Fibroblast of the conjunctiva (primary cell): ENCODE measurements at places on chromosomes 7 and 10.

GRCh38 chr10:16909961-16910792, 93.0 kb upstream of the RSU1 start:
- no peak for DNase-seq

DNA sequence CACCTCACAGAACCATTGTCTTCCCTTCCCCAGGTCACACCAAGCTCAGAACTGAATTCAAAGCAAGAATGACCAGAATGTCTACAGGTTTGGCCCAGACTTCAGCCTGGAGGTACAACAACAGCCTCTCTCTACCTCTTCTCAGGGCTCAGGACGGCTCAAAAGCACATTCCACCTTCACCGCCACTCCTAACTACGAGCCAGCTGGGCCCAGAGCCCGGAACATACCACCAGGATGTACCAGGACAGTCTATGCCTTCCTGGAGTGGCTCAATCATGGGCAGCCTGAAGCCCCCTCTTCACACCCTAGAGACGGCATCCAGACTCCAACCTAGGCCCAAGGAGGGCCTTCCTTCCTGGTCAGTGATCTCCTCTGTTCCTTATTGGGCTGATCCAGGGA, 41.6 kb downstream of the ANXA8 start:
- no peak for DNase-seq

GRCh38 chr7:103076764-103077163, 1.8 kb downstream of the ARMC10 start:
- no peak for DNase-seq

- no peak for DNase-seq
Measured at GRCh38 chr7:29322023-29322712, 127.6 kb downstream of the CHN2 start.

DNA sequence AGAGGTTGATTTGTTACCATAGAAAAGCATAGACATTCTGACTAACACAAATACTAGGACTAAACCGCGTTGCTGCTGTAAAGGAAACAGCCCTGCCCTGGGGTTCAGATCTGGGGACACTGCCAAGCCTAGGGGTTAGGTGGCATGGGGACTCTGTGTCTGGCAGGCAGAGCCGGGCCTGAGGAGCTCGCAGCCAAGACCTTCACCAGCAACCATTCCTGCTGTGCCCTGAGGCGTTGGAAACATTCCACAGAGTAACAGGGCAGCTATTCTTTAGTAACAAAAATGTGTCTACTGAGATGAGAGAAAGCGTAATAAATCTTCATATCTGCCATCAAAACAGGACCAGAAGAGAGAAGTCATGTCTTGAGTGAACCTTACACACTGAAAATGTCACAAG, 280.5 kb downstream of the POM121L12 start:
- DNase-seq, result no peak

- DNase-seq, result no peak
Measured at GRCh38 chr7:84548366-84549365, 354.1 kb upstream of the SEMA3A start.

GRCh38 chr7:117237646-117238045, 85.2 kb downstream of the WNT2 start:
- no peak for DNase-seq

DNA sequence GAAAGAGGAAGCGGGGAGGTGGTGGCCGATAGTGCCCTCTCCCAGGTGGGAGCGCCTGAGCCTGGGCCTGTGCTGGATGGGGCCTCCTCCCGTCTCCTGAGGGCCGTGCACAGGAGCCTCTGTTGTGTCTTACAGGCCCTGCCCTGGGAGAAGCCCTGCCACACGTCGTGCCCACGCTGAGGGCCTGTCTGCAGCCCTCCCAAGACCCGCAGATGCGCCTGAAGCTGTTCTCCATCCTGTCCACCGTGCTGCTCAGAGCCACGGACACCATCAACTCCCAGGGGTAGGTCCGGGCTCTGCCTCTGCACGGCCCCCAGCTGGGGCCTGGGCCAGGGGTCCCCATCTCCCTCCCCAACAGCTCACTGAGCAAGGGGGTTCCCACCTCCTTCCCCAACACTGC, 43.3 kb upstream of the PRKAR1B start:
- DNase-seq, result no peak

DNA sequence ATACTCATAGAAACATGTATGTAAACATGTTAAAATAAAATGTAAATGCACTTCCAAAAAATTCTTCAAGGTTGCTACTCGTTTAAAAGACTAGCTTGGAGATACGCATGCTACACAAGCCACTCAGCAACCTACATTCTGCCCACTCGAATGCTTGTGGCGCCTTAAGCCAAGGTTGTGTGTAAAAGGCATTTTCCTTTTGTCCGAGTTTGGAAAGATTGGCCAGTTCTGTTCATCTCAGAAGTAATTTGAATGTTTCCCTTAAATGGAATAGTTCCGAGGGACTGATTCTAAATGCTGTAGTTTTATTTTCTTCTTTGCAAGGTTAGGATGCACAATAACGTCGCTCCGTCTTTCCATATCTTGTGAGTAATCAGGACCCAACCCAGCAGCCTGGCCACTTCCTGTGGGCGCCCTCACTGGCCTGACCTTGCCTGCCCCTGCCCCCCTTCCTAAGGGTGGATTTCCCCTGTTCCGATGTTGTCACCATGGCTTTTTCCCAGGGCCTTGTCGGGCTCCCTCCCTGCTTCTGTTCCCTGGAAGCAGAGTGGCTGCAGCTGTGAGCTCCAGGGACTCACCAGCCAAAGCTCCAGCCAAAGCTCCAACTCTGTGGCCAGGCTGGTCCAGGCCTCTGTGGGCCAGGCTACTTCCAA, 70.6 kb downstream of the PTPRE start:
- DNase-seq, result no peak

GRCh38 chr10:122338609-122339441, 35.7 kb upstream of the PLEKHA1 start:
- no peak for DNase-seq

DNA sequence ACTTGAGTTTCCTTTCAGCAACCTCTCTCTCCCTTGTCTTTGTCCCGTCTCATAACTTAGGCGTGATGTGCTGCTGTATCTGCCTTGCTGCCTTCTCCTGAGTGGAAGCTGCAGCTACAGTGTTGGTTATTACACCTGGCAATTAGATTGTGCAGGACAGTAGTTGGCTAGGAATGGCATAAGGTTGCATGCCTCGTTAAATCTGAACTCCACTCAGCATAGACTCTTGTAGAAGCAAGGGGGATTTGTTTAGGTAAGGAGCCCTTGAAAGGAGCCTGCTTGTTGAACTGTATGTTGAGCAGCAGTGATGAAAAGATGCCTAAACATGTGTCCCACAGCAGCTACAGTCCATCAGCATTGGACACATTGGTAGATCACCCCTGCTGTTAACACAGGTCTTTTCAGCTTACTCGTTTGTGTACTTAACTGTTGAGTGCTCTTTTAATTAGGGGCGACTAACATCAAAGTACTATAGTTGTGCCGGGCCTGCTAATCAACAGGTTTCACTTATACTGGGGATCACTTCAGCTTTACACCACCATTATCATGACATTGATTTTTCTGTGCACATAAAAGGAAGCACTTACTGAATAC, 225.0 kb downstream of the AUTS2 start:
- no peak for DNase-seq

DNA sequence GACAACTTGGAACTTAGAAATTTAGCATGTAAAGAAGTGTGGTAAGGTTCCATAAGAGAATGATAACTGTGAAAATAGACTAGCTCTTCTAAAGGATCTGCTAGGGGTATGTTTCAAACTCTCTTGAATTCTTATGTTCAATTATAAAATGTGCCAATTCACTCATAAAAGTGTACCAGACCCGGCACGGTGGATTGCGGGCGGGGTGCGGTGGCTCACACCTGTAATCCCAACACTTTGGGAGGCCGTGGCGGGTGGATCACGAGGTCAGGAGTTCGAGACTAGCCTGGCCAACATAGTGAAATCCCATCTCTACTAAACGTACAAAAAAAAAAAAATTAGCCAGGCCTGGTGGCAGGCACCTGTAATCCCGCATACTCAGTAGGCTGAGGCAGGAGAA, 105.4 kb upstream of the CAV2 start:
- DNase-seq, result no peak

GRCh38 chr7:44286182-44286617, 39.2 kb downstream of the CAMK2B start:
- DNase-seq, result no peak

DNA sequence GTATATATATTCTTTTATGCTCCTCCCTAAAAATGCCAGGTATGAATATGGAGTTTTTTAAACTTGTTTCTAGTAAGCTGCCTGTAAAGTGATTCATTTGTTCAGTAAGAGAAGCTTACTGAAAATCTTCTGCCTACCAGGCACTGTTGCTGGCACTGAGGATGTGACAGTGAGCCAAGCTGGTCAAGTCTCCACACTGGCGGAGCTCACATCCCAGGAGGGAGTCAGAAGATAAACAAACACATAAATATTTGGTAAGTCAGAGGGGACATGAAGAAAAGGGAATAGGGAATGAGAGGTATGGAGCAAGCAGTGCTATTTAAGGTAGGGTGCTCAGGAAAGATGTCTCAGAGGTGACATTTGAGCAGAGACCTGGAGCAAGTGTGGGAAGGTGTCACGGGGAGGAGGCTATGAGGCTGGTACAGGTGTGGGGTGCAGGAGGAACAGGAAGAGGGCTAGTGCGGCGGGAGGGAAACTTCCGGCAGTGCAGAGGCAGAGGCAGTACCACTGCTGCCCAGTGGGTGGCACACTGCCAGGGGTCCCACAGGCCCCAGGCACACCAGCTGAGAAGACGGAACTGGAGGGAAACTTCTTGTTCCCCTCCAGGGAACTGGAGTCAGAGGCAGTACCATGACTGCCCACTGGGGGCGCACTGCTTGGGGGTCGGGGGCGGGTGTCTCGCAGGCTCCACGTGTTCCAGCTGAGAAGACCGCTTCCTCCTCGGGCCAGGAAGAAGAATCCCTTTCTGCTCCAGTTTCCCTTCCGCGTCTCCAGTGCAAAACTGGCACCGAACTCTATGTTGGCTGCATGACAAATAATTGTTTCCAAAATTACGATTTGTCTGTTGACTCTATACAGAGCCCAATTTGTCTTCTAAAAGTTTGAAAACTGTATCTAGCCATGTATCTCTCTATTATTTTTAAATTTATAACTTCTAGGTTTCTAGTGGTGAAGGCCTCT, 161.0 kb downstream of the TEX36 start:
- no peak for DNase-seq

- DNase-seq, result no peak
Measured at GRCh38 chr10:100670828-100671479, 74.4 kb upstream of the PAX2 start.

DNA sequence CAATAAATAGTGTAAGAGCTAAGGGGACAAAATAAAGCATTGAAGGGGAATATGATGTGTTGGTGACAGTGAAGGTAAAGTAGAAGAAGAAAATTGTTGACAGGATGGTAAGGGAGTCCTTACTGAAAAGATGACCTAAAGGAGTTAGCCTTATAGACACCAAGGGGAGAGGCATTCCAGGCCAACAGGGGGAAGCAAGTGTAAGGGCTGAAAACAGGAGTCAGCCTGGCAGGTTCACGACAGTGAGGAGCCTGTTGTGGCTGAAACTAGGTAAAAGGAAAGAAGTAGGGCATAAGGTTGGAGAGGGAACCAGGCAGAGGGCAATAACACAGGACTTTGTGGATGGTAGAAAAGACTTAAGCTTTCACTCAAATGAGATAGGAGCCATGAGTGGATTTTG, 34.0 kb downstream of the PNLIPRP3 start:
- no peak for DNase-seq

GRCh38 chr7:28954471-28954870, 3.7 kb downstream of the TRIL start:
- DNase-seq, result no peak

DNA sequence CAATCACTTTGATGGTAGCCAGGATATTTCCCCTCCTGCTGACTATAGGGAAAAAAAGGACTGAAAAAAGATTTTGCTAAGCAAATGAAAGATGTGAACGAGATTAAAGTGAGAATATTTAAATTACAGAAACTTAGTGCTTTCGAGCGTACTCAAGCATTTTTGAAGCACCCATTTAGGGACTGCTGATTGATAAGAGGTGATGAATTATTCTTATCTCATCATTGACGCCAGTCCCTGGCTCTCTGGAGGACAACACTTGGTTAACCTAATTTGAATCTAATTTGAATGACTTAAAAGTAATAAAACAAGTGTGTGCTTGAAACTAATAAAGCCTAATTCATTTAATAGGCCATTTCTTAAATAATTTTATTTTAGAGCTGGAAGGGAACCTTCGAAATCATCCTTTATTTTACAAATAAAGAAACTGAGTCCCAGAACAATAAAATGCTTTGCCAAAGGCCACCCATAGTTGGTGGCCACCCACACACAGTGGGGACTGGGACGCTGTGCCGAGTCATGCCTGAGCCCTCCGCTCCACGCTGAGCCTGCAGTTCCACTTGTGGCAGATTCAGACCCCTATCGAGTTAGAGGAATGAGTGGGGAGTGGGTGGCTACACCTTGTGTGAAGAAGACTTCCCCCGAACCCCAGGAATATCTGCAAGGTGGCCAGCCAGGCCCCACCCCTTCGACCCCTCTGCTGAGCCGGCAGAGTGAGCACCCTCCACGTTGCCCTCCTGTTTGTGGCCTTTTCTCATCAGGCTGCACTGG, 61.1 kb upstream of the SAMD8 start:
- DNase-seq, result no peak

GRCh38 chr10:125079091-125079600, 81.2 kb downstream of the CTBP2 start:
- no peak for DNase-seq

- no peak for DNase-seq
Measured at GRCh38 chr7:135169141-135169963, 1.2 kb downstream of the CYREN start.

DNA sequence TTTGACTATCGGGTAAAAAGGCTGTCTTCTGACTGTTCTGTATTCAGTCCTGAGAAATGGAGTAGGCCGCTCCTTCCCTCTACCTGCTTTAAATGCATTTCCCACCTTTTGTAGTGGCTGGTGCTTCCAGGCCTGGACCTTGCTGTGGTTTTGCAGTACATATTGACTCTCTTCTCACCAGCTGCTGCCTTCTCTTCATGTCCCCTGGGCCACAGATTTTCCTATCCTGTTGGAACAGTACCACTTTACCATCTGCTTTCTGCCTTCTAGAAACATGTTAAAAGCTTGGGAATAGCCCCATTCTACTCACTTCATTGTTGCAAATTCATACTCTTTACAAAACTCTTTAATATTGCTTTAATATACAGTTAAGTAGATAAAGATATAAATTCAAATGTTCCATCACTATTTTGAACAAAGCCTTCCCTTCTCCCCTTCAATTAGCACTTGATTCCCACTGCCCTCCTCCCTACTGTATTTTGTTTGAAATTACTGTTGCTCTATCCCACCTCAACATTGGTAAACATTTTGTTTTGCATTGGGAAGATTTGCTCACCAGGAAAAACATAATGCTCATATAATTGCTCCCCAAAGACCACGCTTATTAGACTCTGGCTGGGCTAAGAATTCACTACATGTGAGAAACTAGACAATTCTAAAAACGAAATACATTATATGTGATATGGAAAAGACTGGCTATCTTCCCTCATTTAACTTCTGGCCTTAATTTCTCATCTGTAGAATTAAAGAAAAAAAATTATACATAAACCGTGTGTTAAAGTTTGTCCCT, 17.3 kb upstream of the SEMA3C start:
- DNase-seq, result no peak

GRCh38 chr7:159139202-159139601, 5.5 kb downstream of the VIPR2 start:
- no peak for DNase-seq

- DNase-seq, result no peak
Measured at GRCh38 chr10:12985347-12985746, 16.2 kb downstream of the CCDC3 start.
